A549 treated with Hydrocortisone at 1 μM for 4 hours (cell line): ENCODE measurements at places on chromosomes 16 and 17. TPM values are rescaled to one million over a fixed set of nuclear protein-coding genes. Genes with fewer than 3 reads are reported as not detected.

P2RX1 gene
- total RNA-seq, result 0.02 TPM in 1 of 5 replicates, not detected in the others

C16orf96 gene
- total RNA-seq, result 0.05 to 0.08 TPM (median 0.06 TPM) in 4 of 5 replicates, not detected in the other

ZNF423 gene
- 0.08 to 0.28 TPM (median 0.18 TPM) in 5 replicates for total RNA-seq

PRSS22 gene
- 0.84 to 1.2 TPM (median 0.97 TPM) in 5 replicates for total RNA-seq

BIRC5 gene
- total RNA-seq, result 95.0 to 106 TPM (median 105 TPM) in 5 replicates

WFIKKN1 gene
- total RNA-seq, result 0.10 to 0.23 TPM (median 0.18 TPM) in 5 replicates

KCNJ12 gene
- total RNA-seq, result 1.5 to 2.0 TPM (median 1.6 TPM) in 5 replicates
